ENCODE measurements at places on chromosomes 4 and X. TPM values are rescaled to one million over a fixed set of nuclear protein-coding genes. Genes with fewer than 3 reads are reported as not detected.

ARHGAP6 gene
- total RNA-seq: not detected

BBS12 gene
- 1.8 TPM for total RNA-seq

TKTL2 gene
- not detected for total RNA-seq

FOXR2 gene
- total RNA-seq: not detected

CFAP47 gene
- not detected for total RNA-seq

QRFPR gene
- not detected for total RNA-seq

CTAG2 gene
- not detected for total RNA-seq

CHIC1 gene
- total RNA-seq: 5.4 TPM

CLDN2 gene
- not detected for total RNA-seq

FGF13 gene
- total RNA-seq: not detected

BST1 gene
- 2.0 TPM for total RNA-seq

SLC25A14 gene
- 12.2 TPM for total RNA-seq

ODAM gene
- not detected for total RNA-seq

DKC1 gene
- 101 TPM for total RNA-seq

GAGE12E gene
- not detected for total RNA-seq

AWAT2 gene
- total RNA-seq: not detected

PLP1 gene
- total RNA-seq: not detected

ABCG2 gene
- 0.75 TPM for total RNA-seq

SHROOM3 gene
- not detected for total RNA-seq

WWC2 gene
- total RNA-seq: not detected

CFAP299 gene
- not detected for total RNA-seq

SH3D19 gene
- total RNA-seq: not detected

TMEM271 gene
- not detected for total RNA-seq

C1GALT1C1 gene
- 26.5 TPM for total RNA-seq

RGN gene
- not detected for total RNA-seq

FGF2 gene
- 0.30 TPM for total RNA-seq

STK32B gene
- total RNA-seq: not detected

PCDH7 gene
- not detected for total RNA-seq

NOX1 gene
- not detected for total RNA-seq

NOA1 gene
- total RNA-seq: 18.4 TPM

NXF2 gene
- not detected for total RNA-seq

PLAC1 gene
- not detected for total RNA-seq

SLC39A8 gene
- total RNA-seq: 99.8 TPM

DMRTC1B gene
- not detected for total RNA-seq

SUPT20HL1 gene
- total RNA-seq: not detected

PPARGC1A gene
- total RNA-seq: not detected

IQCM gene
- not detected for total RNA-seq

RHOXF1 gene
- total RNA-seq: not detected

HHIP gene
- total RNA-seq: not detected

SLC26A1 gene
- total RNA-seq: 0.43 TPM

OPHN1 gene
- 0.27 TPM for total RNA-seq

GSX2 gene
- total RNA-seq: not detected

PLXNB3 gene
- 1.9 TPM for total RNA-seq

RPA4 gene
- 0.43 TPM for total RNA-seq

GPR119 gene
- total RNA-seq: not detected

BMPR1B gene
- 0.07 TPM for total RNA-seq

VCX3B gene
- total RNA-seq: not detected

RBM10 gene
- 58.7 TPM for total RNA-seq

FGD1 gene
- total RNA-seq: not detected

PABPC1L2A gene
- total RNA-seq: not detected

CD38 gene
- 176 TPM for total RNA-seq

MAGEA8 gene
- total RNA-seq: not detected

GC gene
- total RNA-seq: not detected

CYP4V2 gene
- total RNA-seq: 24.4 TPM
